Stimulated activated CD8-positive, alpha-beta memory T cell treated with anti-CD3 and anti-CD28 coated beads, Interleukin-4, amount 100 ng/mL, for 1 hour (primary cell): ENCODE measurements at places on chromosomes 2 and 18.

DNA sequence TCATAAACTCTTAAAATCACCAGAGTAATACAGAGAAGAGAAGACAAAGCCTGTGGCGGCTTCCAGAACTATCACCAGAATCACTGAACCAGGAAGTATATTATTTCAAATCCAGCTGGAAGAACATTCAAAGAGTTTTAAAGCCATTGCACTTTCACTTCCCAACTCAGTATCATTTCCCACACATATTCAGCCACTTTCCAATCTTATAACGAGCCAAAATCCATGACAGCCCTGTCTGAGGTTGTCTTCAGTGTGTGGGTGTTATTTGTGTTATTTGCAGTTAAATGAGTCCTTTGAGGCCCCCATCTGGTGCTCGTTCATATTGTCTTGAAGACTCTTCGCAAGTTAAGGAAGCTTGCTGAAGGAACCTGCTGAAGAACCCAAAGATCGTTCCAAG lies 559.9 kb downstream of the TSN start:
- DNase-seq, result no peak

DNA sequence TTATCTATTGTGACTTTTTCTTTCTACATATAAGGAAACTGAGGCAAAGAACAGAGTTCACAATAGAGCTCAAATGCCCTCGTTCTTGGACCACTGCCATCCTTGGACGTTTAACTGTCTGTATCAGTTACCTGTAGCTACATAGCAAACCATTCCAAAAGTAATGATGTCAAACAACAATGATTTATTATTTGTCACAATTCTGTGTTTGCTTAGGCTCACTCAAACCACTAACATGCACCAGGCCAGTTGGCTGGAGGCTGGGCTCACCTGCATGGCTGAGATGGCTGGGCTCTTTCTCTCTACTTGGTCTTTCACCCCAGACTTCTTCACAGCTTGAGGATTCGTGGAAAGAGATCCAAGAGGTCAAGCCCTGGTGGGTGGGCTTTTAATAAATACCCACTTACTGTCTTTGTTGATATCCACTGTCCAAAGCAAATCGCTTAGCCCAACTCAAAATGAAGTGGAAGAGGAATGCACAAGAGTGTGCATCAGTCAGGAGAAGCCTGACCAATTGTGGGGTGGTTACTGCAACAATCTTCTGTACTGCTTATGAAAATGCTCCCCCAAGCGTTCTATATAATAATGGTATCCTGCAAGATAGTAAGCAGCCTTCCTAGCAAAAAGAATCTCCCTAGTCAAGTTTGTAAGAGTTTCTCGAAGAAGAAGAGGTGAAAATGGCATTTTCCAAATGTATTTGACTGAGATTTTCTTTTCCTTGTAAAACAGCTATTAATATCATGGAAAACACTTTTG lies 163.5 kb upstream of the NT5C1B start:
- DNase-seq, result no peak

GRCh38 chr18:25557011-25557410 lies 205.0 kb upstream of the ZNF521 start:
- no peak for DNase-seq

DNA sequence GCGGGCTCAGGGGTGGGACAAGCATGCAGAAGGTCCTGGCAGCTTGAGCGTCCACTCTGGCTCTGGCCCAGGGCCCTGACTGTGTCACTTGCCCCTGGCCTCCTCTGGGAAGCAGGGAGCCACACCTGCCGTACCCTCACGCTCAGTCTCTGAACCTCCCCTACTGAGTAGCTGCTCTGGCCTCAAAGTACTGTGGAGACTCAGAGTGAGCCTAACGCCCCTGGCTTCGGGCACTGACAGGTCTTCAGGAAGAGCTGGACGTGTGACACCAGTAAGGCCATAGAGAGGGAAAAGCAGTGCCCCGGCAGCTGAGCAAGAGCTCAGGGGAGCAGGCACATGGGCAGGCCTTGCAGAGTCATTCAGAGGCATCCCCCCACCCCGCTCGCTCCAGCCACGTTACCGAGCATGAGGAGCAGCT lies 73.3 kb downstream of the SFXN5 start:
- DNase-seq, result no peak

DNA sequence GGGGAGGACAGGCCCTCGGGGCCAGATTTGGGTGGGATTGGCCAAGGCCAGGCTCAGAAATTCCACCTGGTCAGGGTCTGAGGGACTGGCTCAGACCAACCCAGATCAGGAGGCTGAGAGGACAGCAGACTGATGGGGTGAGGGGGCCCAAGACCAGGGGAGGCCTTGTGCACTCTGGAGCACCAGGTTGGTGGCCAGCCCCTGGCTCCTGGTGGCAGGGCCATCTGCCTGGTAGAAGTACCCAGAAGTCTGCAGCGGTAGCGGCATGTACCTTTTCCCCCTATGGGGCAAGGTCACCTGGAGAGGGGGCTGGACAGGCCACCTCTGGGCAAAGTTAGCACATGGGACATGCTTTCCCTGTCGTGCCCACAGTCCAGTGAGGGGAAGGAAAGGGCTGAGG lies 21.2 kb upstream of the ODC1 start:
- DNase-seq, result no peak

- no peak for DNase-seq
These were observed 137.5 kb downstream of the INO80D start for GRCh38 chr2:205948496-205948837.

GRCh38 chr2:155982135-155982534 lies 350.4 kb downstream of the NR4A2 start:
- no peak for DNase-seq
